ENCODE measurements at places on chromosomes 4 and X. TPM values are rescaled to one million over a fixed set of nuclear protein-coding genes. Genes with fewer than 3 reads are reported as not detected.

Gene NDNF
- total RNA-seq, result not detected

Gene FREM3
- not detected for total RNA-seq

Gene ARMCX2
- 56.6 TPM for total RNA-seq

Gene VEGFD
- not detected for total RNA-seq

Gene CT45A9
- not detected for total RNA-seq

Gene TLR10
- not detected for total RNA-seq

Gene SPATA18
- 17.4 TPM for total RNA-seq

Gene CYSLTR1
- 0.64 TPM for total RNA-seq

Gene RUFY3
- total RNA-seq, result 30.0 TPM

Gene CA5B
- 1.4 TPM for total RNA-seq

Gene GNPDA2
- total RNA-seq, result 15.0 TPM

Gene MXRA5
- 0.44 TPM for total RNA-seq

Gene PSAPL1
- total RNA-seq, result not detected

Gene SPANXA2
- not detected for total RNA-seq

Gene KLHL34
- not detected for total RNA-seq

Gene FAM9B
- total RNA-seq, result not detected

Gene RNF175
- not detected for total RNA-seq

Gene F8
- total RNA-seq, result 1.8 TPM

Gene BMPR1B
- total RNA-seq, result 0.24 TPM
